HAP-1 (cell line): ENCODE measurements at places on chromosomes 16 and 17.

DNA sequence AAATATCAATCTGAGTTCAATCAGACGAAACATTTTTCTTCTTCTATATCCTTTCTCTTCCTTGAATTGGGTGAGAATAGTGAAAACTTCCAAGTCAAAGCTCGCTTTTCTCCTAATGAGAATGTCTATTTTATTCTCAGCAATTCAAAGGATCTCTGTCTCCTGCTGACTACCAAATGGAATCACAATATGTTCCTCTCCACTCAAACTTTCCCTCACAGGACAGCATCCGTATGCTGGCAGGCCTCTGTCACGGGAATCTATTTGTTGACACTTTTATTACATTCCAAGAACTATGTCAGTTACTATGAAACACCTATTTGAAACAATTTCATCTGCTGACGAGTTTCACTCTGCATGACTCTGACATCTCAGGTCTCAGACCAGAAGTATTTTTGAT is 1196.6 kb downstream of the CDH11 start:
- DNase-seq: no peak

DNA sequence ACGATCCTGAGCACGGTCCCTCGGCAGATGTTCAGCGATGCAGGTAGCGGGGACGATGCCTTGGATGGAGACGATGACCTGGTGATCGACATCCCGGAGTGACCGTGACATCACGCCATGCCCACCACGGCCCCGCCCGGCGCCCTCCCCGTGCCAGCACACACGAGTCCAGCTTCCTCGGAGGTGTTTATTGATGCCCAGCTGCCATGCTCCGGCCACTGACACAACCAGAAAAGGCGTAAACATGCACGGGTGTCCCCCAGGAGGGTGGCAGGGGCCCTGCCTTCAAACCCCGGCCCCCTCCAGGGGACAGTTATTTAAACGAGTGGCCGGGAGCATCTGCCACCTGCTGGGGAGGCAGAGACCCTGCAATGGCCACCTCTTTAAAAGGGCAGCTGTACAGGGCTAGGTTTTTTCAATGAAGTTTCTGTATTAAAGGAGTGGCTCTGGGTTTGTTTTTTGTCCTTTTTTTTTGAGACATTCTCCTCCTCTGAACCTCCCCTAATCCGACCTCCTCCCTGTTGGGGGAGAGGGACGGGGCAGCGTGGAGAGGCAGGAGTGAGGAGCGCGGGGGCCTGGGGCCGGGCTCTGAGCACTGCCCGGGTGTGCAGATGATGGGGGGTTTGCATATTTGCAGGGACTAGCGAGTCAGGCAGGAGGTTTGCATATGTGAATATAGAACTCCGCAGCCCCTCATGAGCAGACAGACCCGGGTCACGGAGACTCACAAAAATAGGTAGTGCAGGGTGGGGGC is 5.3 kb downstream of the DOC2A start:
- peak; percentile 66 for DNase-seq

GRCh38 chr17:82277851-82278250 is 4.4 kb upstream of the CSNK1D start:
- no peak for DNase-seq

DNA sequence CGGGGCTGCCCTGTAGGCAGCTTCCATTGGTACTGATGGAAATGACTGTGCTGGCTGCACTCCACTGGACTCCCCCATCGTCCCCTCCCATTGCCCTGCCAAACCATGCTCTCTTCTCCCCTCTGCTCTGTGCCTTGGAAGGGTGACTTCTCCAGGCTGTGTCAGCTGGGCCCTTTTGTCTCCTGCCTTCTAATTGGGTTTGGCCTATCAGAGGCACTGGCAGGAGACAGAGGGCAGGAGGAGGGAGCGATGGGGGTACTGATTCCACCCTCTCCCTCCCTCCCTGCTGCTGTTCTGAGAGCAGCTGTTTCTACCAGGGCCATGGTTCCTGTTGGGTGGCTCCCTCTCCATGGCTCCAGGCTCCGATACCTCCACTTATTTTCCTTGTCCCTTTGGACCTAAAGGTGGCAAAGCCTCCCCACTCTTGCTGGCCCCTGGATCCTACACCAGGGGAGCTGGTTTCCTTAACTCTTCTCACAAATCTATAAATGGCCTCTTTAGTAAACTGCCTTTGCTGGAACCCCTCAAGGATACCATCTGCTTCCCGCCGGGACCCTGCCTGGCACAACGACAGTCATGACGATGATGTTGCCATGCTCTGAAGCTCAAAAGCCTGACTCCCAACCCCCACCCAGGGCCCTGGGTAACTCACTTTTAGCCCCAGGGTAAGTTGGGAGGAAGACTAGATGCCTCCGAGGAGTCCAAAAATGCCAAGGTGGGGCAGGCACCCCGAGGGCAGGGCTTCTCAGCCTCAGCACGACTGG is 123.8 kb upstream of the RPL38 start:
- DNase-seq: no peak

- peak; percentile 49 for DNase-seq
These were observed 43.5 kb downstream of the TBX21 start for GRCh38 chr17:47776330-47777197.

GRCh38 chr17:66398059-66398458 is 95.6 kb downstream of the PRKCA start:
- DNase-seq: no peak

GRCh38 chr17:79005063-79005861 is 4.3 kb downstream of the CANT1 start:
- DNase-seq: no peak

DNA sequence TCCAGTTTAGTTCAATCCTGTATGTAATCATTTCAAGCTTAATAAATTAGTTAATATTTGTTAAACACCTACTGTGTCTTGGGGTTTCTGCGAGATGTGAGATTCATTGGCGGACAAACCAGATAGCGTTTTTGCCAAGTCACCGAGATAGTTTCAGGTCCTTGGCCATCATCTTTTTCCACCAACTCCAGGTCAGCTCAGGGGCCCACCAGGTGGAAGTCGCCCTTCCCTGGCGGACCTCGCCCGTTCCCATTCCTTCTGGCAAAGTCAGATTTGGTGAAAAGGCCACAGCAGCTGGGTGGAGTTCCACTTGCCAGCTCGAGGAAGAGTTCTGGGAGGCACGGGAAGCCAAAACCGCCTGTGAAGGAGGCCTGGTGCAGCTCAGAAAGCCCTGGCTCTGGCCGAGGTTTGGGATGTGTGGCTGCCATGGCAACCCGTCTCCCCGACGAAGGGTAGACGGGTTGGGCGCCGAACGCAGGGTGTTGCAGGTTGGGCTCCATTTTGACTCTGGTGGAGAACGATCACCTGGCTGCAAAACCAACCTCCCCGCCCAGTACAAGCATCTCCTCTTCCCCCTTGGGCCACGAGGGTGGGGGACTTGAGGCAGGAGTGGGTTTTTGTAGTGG is 39.5 kb downstream of the CMIP start:
- DNase-seq: no peak

DNA sequence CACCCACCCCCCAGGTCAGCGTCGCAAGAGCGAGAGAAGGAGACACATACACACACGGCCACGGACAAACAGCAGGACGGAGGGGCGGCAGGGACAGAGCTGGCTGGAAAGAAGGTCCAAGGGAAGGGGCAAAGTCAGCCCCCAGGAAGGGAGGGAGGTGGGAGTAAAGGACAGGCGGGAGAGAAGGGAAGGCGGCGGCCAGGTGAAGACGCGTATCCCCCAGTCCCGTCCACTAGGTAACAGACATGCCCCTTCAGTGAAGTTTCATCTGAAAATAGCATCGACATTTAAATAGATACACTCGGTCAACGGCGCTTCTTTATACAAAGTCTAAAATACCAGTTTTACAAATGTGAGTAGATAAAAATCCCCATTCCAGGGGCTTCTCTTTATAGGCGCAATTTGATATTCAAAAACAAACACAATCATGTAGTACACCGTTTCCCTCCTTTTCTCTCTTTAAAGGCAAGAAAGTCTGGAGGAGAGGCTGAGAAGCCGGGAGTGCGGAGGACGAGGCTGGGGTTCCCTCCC is 4.5 kb downstream of the CBX8 start:
- no peak for DNase-seq

- no peak for DNase-seq
These were observed 387 bp upstream of the SLC38A8 start for GRCh38 chr16:84042879-84043485.

GRCh38 chr16:56019274-56019673 is 144.1 kb upstream of the CES5A start:
- no peak for DNase-seq

- no peak for DNase-seq
These were observed 17.5 kb downstream of the CACNG4 start for GRCh38 chr17:66981983-66982508.

DNA sequence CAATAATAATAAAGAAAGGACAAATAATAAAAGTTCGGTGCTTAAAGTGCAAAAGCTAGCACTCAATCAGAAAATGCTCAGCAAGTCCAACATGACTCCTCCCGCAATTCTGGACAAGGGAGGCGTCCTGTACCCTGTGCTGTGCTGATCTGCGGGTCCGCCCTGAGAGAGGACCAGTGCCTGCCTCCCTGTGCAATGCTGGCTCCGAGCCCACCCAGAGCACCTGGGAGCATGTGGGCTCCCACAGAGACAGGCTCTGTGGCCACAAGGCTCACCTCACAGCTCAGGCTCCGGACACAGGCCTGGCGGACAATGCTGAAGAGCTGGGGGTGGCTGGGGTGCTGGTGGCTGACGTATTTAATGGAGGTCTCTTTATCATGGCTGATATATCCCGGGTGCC is 11.1 kb downstream of the FLCN start:
- no peak for DNase-seq

DNA sequence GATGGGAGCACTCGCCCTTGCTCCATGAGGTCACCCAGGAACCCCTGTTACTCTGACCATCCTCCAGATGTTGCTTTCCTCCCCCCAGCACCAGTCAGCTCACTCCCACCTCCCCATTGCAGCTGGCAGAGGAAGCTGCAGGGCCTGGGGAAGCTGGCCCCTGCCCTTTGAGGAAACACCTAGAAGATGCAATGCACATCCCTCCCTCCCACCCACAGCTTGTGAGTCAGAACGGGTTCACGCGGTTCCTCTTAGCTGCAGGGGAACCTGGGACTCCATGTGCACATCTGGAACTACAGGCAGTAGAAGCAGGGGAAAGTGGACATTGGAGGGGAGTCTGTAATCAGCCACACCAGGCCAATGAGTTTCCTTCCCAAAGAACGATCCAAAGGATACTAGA is 96.9 kb downstream of the KATNIP start:
- DNase-seq: no peak

GRCh38 chr16:84547546-84548061 is 43.1 kb upstream of the MEAK7 start:
- no peak for DNase-seq

DNA sequence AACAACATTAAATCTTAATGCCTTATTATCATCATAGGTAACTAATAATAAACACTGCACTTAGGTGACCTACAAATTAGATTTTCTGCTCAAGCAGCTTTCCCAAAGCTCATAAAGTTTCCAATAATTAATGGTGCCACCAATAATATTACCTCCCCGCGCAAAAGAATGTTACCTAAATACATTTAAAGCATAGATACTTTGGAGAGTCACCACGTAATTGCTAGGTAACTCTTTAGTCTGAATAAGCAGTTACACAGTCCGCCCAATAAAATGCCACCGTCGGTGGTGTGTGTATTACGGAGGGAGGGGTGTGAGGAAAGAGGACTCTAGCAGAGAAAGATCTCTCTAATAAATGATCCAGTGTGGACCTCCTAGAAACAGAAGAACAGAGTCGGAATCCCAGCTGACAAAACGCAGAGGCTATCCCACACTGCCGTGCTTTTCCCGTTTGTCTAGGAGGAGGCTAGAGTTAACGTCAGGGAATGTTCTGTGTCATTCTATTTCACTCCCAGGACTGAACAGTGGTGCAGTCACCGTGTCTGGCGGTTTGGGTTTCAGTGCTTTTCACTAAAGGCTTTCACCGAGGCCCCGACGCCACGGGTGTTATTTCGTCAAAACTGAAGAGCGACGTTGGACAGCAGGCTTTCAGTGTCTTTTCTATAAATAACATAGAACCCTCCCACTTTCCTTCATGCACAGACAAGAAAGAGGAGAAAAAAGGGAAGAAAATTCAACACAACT is 630 bp downstream of the RNFT1 start:
- DNase-seq: peak; percentile 44

- DNase-seq: no peak
These were observed 15.8 kb upstream of the CCL5 start for GRCh38 chr17:35895636-35896587.

DNA sequence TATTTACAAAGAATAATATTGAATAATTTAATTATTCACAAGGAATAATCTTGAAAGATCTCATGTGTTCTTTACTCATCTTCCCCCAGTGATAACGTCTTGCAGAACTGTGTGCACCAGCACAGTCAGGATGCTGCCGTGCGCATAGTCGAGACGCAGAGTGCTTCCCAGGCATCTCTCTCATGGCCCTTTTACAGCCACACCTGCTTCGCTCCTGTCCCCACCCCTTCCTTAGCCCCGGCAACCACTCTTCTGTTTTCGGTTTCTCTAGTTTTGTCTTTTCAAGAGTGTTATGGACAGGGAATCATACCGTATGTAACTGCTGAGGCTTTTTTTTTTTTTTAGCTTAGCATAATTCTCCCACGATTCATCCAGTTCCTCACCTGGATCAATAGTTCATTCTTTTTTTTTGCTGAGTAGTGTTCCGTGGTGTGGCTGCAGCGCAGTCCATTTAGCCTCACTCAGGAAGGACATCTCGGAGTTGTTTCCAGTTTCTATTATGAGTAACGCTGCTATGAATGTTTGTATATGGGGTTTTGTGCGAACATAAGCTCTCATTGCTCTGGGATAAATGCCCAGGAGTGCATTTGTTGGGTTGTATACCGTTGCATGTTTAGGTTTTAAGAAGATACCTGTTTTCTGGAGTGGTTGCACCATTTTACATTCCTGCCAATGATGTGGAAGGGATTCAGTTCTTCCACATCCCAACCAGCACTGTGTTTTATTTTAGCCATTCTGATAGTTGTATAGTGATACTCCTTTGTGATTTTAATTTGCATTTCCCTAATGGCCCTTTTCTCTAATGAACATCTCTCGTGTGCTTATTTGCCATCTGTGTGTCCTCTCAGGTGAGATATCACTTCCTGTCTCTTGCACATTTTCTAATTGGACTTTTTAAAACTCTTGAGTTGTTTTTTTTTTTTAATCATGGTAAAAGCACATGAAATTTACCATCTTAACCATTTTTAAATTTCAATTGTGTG is 47.6 kb downstream of the SEC14L1 start:
- no peak for DNase-seq

DNA sequence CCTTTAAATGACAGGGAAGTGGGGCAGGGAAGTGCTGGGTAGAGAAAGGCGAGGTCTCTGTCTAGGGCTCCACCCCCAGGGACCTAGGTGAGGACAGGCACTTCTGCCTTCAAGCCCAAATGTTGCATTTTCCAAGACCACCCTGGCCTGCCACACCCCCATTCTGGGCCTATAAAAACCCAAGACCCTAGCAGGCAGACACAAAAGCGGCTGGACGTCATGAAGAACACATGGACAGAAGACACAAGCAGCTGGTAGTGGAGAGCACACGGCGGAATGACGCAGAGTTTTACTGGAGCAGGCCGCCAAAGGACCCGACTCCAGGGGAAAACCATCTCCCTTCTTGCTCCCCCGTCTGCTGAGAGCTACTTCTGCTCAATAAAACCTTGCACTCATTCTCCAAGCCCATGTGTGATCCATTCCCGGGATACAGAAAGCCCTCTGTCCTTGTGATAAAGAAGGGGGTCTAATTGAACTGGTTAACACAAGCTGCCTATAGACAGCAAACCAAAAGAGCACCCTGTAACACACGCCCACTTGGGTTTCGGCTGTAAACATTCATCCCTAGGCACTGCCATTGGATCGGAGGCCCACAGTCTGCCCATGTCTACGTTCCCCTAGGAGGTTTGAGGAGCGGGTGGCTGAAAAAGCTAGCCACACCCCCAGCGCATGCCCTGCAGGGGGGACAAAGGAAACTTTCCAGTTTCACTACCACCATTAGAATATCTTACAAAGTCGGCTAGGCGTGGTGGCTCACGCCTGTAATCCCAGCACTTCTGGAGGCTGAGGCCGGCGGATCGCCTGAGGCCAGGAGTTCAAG is 622.2 kb upstream of the SALL1 start:
- DNase-seq: no peak
